B cell (primary cell): ENCODE measurements at places on chromosomes 3 and 15.

GRCh38 chr3:55246033-55246432 lies 241.1 kb downstream of the WNT5A start:
- no peak for DNase-seq
- no peaks in the 10 kb centered on the region for H3K27me3 ChIP-seq
- no peaks in the 10 kb centered on the region for H3K36me3 ChIP-seq
- H3K4me3 ChIP-seq = no peak overlapping the region

GRCh38 chr3:121998611-121999473 lies 23.2 kb downstream of the ILDR1 start:
- DNase-seq = no peak
- H3K27me3 ChIP-seq = no peaks in the 10 kb centered on the region
- peaks cover 1% of the 10 kb centered on the region for H3K36me3 ChIP-seq
- peaks cover 77% of the 10 kb centered on the region for H3K4me1 ChIP-seq

DNA sequence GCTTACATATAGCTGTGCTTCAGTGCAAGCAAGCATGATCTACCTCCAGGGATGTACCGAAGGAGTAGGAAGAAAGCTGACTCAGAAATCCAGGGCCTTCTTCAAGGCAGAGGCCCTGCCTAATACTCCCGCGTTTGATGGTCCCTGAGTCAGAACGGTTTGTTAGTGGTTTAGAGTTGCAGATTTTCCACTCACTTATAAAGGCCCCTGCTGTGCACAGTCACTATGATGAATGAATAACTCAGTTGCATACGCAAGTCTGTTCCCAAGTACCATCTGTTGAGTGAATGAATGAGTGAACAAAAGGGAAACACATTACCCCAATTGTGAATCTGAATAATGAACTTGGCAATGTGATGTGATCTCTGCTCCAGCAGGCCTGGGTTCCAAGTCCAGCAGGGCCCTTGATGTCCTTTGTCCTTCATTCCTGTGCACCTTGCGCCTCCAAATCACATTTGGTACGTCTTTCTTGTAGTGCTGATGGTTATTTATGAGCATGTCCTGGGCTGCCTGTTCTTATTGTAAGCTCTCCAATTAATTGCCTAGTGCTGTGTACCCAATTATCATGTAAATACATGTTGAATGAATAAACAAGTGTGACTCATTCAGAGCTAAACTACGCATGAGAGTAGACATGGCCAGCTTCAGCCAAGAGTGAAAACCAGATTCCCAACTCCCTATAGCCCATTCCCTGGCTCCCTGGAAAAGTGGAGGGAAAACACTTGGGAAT lies 85.3 kb upstream of the LIMD1 start:
- no peaks in the 10 kb centered on the region for H3K27me3 ChIP-seq
- no peaks in the 10 kb centered on the region for H3K36me3 ChIP-seq
- H3K4me3 ChIP-seq = no peak overlapping the region
- DNase-seq = no peak
- no peaks in the 10 kb centered on the region for H3K4me1 ChIP-seq
- H3K27ac ChIP-seq = no peak overlapping the region

DNA sequence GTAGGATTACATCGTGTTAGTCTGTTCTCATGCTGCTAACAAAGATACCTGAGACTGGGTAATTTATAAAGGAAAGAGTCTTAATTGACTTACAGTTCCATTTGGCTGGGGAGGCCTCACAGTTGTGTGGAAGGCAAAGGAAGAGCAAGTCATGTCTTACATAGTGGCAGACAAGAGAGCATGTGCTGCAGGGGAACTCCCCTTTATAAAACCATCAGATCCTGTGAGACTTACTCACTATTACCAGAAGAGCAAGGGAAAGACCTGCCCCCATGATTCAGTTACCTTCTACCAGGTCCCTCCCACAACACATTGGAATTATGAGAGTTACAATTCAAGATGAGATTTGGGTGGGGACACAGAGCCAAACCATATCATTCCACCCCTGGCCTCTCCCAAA lies 3.4 kb downstream of the SLC25A26 start:
- no peaks in the 10 kb centered on the region for H3K36me3 ChIP-seq
- no peak for DNase-seq
- no peaks in the 10 kb centered on the region for H3K27me3 ChIP-seq
- no peak overlapping the region for H3K27ac ChIP-seq

- no peak overlapping the region for H3K4me3 ChIP-seq
Measured at GRCh38 chr3:128753715-128754114, 27.7 kb downstream of the RAB7A start.

GRCh38 chr3:51280176-51280575 lies 104.9 kb upstream of the MANF start:
- H3K4me1 ChIP-seq = no peaks in the 10 kb centered on the region
- H3K27me3 ChIP-seq = peaks cover 4% of the 10 kb centered on the region
- H3K27ac ChIP-seq = no peak overlapping the region
- H3K4me3 ChIP-seq = no peak overlapping the region
- no peaks in the 10 kb centered on the region for H3K36me3 ChIP-seq

GRCh38 chr3:53293867-53294266 lies 38.0 kb upstream of the TKT start:
- no peaks in the 10 kb centered on the region for H3K4me1 ChIP-seq
- no peaks in the 10 kb centered on the region for H3K27me3 ChIP-seq
- H3K36me3 ChIP-seq = peaks cover 9% of the 10 kb centered on the region
- H3K4me3 ChIP-seq = no peak overlapping the region

DNA sequence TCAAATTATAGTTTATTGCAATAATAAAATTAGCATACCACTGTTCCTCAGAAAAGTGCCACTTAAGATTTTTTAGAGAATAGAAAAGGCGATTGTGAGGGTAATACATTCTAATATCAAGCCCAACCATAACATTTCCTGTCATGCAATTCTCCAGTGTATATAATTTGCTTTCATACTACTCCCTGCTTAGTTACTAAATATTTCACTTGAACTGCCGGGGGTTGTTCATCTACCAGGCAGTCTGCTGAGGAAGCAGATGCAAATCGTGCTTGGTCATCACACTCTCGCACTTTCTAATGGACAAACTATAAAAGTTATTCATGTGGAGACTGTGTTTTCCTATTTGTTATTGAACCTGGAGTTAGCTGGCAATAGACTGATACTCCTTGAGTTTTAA lies 645.6 kb upstream of the CBLB start:
- no peak overlapping the region for H3K27ac ChIP-seq
- H3K4me3 ChIP-seq = no peak overlapping the region
- H3K36me3 ChIP-seq = no peaks in the 10 kb centered on the region
- no peaks in the 10 kb centered on the region for H3K27me3 ChIP-seq

GRCh38 chr15:100602823-100603393 lies 519 bp downstream of the ASB7 start:
- DNase-seq = no peak
- no peaks in the 10 kb centered on the region for H3K36me3 ChIP-seq
- peak overlapping the region; percentile 86 for H3K27ac ChIP-seq

- no peaks in the 10 kb centered on the region for H3K36me3 ChIP-seq
- H3K27me3 ChIP-seq = no peaks in the 10 kb centered on the region
- no peak overlapping the region for H3K4me3 ChIP-seq
- no peak for DNase-seq
- no peak overlapping the region for H3K27ac ChIP-seq
Measured at GRCh38 chr15:101181349-101181748, 70.5 kb downstream of the CHSY1 start.

GRCh38 chr3:4838621-4839022 lies 140.6 kb upstream of the BHLHE40 start:
- no peaks in the 10 kb centered on the region for H3K4me1 ChIP-seq
- no peak overlapping the region for H3K4me3 ChIP-seq
- H3K27me3 ChIP-seq = no peaks in the 10 kb centered on the region
- H3K36me3 ChIP-seq = peaks cover 6% of the 10 kb centered on the region
- no peak for DNase-seq
- no peak overlapping the region for H3K27ac ChIP-seq

DNA sequence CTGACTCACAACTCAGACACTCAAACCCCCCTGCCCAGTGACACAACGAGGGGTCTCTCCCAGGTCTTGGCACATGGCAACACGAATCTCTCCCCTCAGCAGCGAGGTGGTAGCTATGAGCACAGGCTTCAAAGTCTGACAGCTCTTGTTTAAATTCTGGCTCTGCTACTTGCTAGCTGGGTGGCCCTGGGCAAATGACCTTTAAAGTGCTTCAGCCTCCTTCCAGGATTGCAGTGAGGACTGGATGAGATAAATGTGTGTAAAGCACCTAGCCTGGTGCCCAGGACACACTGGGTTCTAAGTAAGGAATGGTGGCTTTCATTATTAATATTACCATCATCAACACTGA lies 23.2 kb upstream of the ANPEP start:
- no peaks in the 10 kb centered on the region for H3K4me1 ChIP-seq
- no peak overlapping the region for H3K4me3 ChIP-seq
- H3K36me3 ChIP-seq = no peaks in the 10 kb centered on the region

- H3K27me3 ChIP-seq = no peaks in the 10 kb centered on the region
- DNase-seq = no peak
- no peak overlapping the region for H3K4me3 ChIP-seq
- no peaks in the 10 kb centered on the region for H3K36me3 ChIP-seq
Measured at GRCh38 chr3:43584043-43584826, 37.6 kb downstream of the ANO10 start.

GRCh38 chr3:71127052-71127831 lies 456.3 kb downstream of the FOXP1 start:
- peak overlapping the region; percentile 72 for H3K4me3 ChIP-seq
- peak overlapping the region; percentile 43 for H3K27ac ChIP-seq
- H3K27me3 ChIP-seq = no peaks in the 10 kb centered on the region
- H3K4me1 ChIP-seq = peaks cover 53% of the 10 kb centered on the region

- no peak overlapping the region for H3K4me3 ChIP-seq
- H3K27ac ChIP-seq = no peak overlapping the region
- no peaks in the 10 kb centered on the region for H3K36me3 ChIP-seq
Measured at GRCh38 chr15:53331328-53332190, 427.9 kb downstream of the WDR72 start.

DNA sequence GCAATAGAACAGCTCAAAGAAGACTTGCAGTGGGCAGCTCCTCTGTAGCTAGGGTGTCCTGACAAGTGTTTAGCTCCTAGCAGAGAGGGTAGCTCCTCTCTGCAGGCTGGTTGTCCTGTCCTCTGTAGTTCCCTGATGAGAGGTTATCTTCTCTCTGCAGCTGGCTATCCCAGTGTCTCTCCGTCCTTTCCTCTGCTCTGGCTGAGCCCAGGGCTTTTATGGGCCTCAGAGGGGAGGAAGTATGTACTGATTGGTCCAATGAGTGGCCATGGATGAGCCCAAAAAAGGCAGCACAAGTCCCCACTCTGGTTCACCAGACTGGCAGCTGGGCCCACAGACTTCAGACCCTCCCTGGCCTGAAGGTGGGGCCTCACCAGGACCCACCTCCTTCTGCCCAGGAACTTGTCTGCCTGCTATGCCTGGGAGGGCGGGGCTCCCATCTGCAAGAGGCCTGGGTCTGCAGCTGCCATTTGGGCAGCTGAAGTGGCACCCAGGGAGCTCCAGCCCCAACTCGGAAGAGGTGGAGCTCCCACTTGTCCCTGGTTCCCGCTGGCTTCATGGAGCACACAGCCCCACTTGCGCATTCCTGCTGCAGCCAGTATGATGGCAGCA lies 27.2 kb upstream of the MEX3B start:
- no peaks in the 10 kb centered on the region for H3K4me1 ChIP-seq
- DNase-seq = no peak
- H3K27me3 ChIP-seq = peaks cover 2% of the 10 kb centered on the region

DNA sequence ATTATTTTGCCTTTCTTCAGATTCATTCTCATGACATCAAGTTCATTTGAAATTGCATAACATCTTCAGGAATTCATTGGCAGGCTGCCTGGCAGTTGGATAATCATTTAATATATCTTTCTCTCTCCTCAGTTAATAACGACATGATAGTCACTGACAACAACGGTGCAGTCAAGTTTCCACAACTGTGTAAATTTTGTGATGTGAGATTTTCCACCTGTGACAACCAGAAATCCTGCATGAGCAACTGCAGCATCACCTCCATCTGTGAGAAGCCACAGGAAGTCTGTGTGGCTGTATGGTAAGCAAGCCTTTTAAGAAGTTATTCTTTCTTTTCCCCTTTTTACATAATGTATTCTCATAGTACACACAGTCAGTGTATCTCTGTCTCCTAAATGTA lies 38.2 kb downstream of the TGFBR2 start:
- no peaks in the 10 kb centered on the region for H3K27me3 ChIP-seq
- H3K4me3 ChIP-seq = no peak overlapping the region
- peaks cover 40% of the 10 kb centered on the region for H3K36me3 ChIP-seq

- peaks cover 62% of the 10 kb centered on the region for H3K4me1 ChIP-seq
- H3K36me3 ChIP-seq = no peaks in the 10 kb centered on the region
- H3K4me3 ChIP-seq = no peak overlapping the region
- no peak overlapping the region for H3K27ac ChIP-seq
Measured at GRCh38 chr3:194032828-194033435, 103.0 kb upstream of the HES1 start.

GRCh38 chr3:178320456-178321351 lies 215.5 kb upstream of the KCNMB2 start:
- H3K4me1 ChIP-seq = no peaks in the 10 kb centered on the region
- no peaks in the 10 kb centered on the region for H3K36me3 ChIP-seq
- no peak for DNase-seq
- no peak overlapping the region for H3K4me3 ChIP-seq

GRCh38 chr3:86702381-86702958 lies 288.5 kb downstream of the VGLL3 start:
- H3K27ac ChIP-seq = no peak overlapping the region
- no peak overlapping the region for H3K4me3 ChIP-seq
- H3K4me1 ChIP-seq = no peaks in the 10 kb centered on the region
- no peak for DNase-seq
- H3K27me3 ChIP-seq = no peaks in the 10 kb centered on the region

DNA sequence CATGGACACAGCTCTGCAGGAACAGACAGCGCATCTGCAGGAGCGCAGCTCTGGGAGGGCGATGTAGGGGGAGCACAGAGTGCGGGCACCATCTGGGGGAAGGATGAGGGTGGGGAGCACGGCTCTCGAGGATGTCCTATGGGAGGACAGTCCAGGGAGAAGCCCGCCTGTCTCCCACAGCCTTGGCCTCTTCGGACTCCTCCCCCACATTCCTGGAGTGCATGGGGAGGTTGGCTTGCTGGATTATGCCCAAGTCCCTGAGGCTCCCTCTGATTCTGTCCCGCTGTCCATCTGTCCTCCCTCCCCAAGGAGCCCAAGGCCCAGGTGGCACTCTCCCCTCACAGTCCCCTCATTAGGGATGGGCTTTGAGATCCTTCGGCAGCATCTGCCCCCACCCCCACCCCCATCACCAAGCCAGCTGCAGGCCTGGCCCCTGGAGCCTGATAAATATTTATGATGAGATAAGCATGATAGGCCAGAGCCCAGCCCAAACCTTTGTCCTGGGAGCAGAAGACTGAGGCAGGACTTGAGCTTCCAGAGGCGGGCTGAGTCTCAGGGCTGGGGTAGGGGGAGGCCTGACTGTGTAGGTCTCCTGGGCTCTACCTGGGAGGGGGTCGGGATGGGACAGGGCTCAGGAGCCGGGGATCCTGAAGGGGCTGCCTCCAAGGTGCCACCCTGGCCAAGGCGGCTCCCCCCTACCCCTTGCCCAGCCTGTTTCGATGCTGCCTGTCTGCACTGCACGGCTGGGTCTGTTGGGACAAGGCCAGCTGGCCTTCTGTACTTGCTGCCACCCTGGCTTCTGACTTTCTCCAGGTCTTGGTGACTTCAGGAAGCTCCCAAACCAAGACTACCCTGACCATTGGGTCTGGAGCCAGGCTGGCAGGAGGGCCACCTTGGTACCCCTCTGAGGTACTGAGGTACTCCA lies 28.6 kb upstream of the SEMA3F start:
- H3K36me3 ChIP-seq = peaks cover 6% of the 10 kb centered on the region
- no peaks in the 10 kb centered on the region for H3K27me3 ChIP-seq
- no peak for DNase-seq
- H3K27ac ChIP-seq = no peak overlapping the region
